ENCODE measurements at places on chromosomes 4 and X. TPM values are rescaled to one million over a fixed set of nuclear protein-coding genes. Genes with fewer than 3 reads are reported as not detected.

Gene SMIM10
- 0.65 TPM for total RNA-seq

Gene MAP9
- total RNA-seq, result 6.7 TPM

DNA sequence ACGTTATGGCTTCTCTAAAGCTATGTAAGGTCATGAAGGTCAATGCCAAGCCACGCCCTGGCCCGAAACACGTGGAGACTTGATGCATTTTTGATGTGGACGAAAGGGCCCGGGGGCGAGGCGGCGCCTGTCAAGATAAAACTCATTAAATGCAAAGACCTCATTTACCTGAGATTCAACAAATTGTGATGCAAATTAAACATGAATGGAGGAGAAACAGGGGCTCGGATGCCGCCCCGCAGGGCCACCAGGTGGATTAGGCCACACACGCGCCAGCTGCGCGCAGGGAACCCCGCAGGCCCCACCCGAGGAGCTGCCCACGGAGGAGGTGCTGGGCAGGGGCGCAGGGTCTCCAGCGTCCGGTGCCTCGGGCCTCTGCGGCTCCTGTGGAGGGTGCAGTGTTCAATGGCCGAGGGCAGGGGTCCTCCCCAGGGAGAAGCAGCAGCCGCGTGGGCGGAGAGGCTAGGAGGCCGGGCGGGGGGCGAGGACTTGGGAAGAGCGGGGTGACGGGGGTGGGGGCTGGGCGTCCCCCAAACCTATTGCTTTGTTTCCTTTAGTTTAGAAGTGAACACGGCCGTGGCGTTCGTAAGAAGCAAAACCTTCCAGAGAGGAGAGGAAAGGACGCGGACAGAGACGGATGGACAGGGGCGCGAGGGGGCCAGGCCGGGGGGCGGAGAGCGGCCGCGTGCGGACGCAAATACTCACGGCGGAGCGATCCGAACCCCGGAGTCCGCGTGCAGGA, 40.4 kb downstream of the CPLX1 start:
- H3K36me3 ChIP-seq, result no peaks in the 10 kb centered on the region
- H3K4me1 ChIP-seq, result peaks cover 24% of the 10 kb centered on the region
- peaks cover 24% of the 10 kb centered on the region for H3K27me3 ChIP-seq
- H3K4me3 ChIP-seq, result peak overlapping the region; percentile 70

DNA sequence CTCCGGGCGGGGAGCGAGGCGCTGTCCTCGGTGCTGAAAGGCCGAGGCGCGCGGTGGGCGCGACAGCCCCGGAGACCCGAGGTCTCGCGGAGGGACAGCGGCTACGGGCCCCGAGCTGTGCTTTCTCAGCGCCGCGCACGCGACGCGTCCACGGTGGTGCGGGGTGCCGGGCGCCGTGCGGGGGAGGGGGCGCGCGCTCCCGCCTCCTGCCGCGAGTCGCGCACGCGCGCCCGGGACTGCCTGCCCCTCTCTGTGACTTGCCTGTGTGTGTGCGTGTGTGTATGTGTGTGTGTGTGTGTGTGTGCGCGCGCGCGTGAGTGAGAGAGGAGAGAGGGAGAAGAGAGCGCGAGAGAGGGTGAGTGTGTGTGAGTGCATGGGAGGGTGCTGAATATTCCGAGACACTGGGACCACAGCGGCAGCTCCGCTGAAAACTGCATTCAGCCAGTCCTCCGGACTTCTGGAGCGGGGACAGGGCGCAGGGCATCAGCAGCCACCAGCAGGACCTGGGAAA, at the start of gene GRIA2:
GRIA2 (plus strand) TSS at position 358 of the 511 bp plus-strand sequence. CDS start 315 bp downstream, outside the sequence.
- H3K36me3 ChIP-seq, result peaks cover 2% of the 10 kb centered on the region
- no peaks in the 10 kb centered on the region for H3K4me1 ChIP-seq
- no peak within 1 kb of the TSS for H3K27ac ChIP-seq
- peak within 1 kb of the TSS; percentile 16 for H3K4me3 ChIP-seq
- H3K27me3 ChIP-seq, result peaks cover 28% of the 10 kb centered on the region

- no peaks in the 10 kb centered on the region for H3K4me1 ChIP-seq
- H3K36me3 ChIP-seq, result no peaks in the 10 kb centered on the region
- no peaks in the 10 kb centered on the region for H3K27me3 ChIP-seq
- no peak overlapping the region for H3K4me3 ChIP-seq
- DNase-seq, result no peak
- no peak overlapping the region for H3K27ac ChIP-seq
Measured at GRCh38 chr4:34972189-34972588, 1272.1 kb downstream of the ARAP2 start.

DNA sequence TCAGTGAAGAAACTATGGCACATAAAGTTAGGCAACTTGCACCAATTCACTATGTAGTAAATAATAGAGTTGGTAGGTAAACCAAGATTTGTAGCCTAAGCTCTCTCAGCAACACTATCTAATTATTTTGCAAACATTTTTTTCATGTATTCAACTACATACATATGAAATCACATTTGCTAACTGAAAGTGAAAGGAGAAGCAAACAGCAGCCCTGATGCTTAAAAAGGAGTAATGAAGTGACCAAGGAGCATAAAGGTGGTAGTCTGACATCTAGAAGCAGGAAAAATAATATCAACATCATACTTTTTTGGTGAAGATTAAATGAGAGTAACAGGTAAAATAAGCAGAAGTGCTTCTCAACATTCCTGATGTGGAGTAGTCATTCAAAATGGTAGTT, 603.7 kb downstream of the GRXCR1 start:
- H3K36me3 ChIP-seq, result no peaks in the 10 kb centered on the region
- H3K27ac ChIP-seq, result no peak overlapping the region
- H3K4me3 ChIP-seq, result no peak overlapping the region
- no peaks in the 10 kb centered on the region for H3K4me1 ChIP-seq
- DNase-seq, result no peak

Data from activated naive CD8-positive, alpha-beta T cell treated with anti-CD3 and anti-CD28 coated beads, Interleukin-2, amount 10 ng/mL, durations not matched to agents 7 days and 5 days (primary cell).